NAMALWA (cell line): ENCODE measurements at places on chromosomes 2 and 18.
A peak's percentile ranks its signal among the peaks of the same experiment; 100 is the strongest.

GRCh38 chr2:195470622-195471021 lies 186.4 kb upstream of the SLC39A10 start:
- DNase-seq, result no peak

- DNase-seq, result no peak
These were observed 32.6 kb downstream of the VIT start for GRCh38 chr2:36729067-36729466.

GRCh38 chr18:23587220-23587642 lies 925 bp upstream of the NPC1 start:
- no peak for DNase-seq

DNA sequence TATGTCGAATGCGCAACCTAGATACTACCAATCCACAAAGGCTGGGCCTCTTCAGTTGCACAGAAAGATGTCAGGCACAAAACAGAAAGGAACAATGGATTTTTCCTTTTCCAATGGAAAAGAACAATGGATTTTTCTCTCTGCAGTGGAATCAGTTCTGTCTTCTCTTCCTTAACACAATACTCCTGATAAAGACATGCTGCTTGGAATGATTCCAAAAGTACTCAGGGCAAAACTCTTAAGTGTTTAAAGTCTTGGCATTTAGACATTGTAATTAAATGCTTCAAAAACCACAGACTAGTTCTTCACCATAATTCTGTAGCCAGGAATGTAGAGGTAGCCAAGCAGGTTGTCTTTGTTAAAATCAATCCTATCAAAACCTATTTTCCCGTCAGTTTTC lies 46.7 kb upstream of the FLACC1 start:
- no peak for DNase-seq

- no peak for DNase-seq
These were observed 20.8 kb upstream of the MBP start for GRCh38 chr18:77153404-77153803.

DNA sequence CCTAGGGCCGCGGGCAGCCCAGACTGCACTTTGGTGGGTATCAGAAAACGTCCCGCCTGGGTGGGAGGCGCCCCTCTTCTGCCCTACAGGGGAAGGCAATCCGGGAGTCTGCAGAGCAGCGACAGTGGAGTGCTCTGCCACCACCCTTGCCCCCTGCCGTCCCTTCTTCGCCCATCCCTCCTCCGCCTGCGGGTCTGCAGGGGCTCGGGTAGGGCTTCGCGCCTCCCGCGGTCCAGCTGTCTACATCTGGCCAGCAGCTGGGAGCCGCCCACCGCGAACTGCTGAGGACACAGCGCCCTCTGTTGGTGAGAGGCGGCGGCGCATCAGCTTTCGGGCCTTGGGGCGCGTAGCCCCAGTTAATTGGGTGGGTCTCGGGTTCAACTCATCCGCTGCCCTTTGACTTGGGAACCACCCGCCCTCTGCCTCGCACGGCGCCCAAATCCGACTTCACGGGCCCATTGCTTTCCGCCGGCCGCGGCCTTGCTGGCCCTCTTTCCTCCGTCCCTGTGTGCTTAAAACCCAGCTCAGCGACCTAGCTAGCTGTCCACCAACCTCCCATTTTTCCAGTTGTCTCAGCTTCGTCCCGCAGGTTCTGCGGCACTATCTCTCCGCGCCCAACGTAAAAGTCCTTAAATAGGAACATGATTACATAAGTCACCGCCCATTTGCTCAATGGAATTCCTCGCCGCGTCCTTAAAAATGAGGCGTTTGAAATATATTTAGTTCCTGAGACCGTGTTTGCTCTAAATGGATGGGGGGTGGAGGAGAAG lies 17.6 kb downstream of the WNT10A start:
- peak; percentile 83 for DNase-seq

DNA sequence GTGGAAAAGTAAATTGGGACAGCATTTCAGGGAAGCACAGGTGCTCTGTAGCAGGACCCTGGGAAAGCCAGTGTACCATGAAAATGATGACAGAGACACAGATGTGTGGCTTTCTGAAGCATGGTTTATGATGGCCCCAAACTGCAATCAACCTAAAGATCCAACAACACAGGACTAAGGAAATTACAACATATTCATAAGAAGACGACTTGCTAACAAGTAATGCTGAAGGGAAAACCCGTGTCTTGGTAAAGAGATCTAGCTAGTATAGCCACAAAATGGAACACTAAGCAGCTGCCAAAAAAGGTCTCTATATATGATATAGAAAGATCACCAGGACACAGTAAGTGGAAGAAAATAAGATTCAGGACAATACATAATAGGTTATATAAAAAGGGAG lies 53.2 kb downstream of the UXS1 start:
- no peak for DNase-seq

- DNase-seq, result no peak
These were observed 82.3 kb downstream of the MYCN start for GRCh38 chr2:16022548-16023240.

DNA sequence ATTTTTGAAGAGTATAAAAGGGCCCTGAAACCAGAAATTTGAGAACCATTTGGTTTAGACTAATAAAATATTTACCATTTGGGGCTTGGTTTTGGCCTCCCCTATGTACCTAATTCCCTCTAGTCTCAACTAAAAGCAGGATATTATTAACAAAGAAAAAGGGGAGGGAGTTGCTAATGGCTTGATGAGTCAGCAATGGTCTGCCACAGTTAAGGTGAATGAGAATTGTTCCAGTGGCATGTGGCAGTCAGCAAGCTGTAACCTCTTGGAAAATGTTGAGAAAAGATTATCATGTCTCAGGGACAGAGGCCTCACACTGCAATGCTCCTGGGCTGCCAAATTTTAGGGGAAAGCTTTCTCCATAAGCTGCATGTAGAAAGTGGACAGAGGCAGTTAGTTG lies 20.1 kb upstream of the SLC39A10 start:
- DNase-seq, result no peak

- no peak for DNase-seq
These were observed 231.2 kb upstream of the FOSL2 start for GRCh38 chr2:28161466-28161865.

- no peak for DNase-seq
These were observed 189.0 kb downstream of the GALNT1 start for GRCh38 chr18:35770376-35771014.

DNA sequence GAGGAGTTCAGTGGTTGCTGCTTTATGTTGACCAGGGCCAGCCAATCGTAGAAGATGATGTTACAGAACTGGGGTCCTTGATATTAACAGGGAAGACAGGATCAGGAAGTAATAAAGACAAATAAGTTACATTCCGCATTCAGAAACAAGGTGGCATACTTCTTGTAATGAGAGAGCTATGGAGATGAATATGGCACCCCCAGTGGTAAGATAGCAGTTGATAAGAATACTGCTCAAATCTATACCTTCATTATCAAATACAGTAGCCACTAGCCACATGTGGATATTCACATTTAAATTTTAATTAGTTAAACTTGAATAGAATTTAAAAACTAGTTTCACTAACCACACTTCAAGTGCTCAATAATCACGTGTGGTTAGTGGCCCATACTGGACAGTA lies 290.4 kb upstream of the RBMS1 start:
- peak; percentile 17 for DNase-seq

DNA sequence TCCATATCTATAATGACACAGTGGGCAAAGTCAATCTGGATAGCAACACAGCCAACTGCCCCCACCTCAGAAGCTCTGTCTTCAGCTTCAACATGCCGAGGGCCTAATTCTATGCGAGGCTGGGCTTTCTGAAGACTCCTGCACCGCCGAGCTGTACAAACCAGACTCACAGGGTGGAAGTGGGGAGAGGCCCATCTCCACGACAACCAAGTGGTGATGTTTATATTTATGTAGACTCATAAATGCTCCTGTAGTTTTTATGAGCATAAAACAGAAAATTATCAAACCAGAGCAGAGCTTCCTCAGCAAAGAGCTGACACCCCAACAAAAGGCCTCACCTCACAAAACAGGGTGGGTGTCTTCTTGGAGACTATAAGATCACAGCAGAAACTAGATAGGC lies 77.0 kb upstream of the LGALSL start:
- DNase-seq, result no peak

DNA sequence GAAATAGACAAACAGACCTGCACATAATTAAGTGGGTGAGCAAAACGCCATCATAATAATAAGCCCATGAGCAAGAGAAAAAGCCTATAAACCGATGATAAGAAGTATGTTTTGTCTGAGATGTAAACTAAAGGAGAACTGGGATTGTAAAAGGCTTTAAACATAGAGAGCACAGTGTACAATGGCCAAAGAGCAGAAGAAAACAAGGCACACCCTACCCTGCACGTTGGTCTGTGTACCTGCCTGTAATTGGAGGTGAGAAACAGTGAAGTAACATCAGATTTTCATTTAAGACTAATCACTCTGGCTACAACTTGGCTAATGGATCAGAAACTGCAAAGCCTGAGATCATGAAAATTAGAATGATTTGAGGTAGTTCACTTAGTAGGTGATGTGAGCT lies 1094.7 kb upstream of the GYPC start:
- no peak for DNase-seq

GRCh38 chr2:33459745-33460144 lies 16.7 kb upstream of the RASGRP3 start:
- DNase-seq, result no peak

GRCh38 chr18:7562491-7562890 lies 4.6 kb upstream of the PTPRM start:
- DNase-seq, result no peak

DNA sequence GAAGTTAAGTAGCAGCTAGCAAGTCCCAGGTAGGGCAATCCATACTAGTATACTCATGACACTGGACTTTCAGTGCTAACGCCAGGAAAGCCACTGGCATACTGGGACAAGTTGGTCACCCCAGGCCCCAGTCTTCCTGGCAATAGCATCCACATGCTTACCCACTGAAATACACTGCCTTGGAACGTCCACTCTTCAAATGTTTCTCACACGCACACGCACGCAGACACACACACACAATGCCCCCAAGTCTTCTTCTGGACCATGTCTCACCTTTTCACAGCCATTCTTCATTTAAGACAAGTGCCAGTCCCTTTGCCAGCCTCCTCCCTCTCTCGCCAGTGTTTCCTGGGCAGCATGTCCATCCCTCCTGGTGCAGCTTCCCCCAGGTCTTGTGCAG lies 8.7 kb upstream of the TEX261 start:
- no peak for DNase-seq

- peak; percentile 31 for DNase-seq
These were observed 590 bp upstream of the CCDC138 start for GRCh38 chr2:108786008-108786353.

GRCh38 chr2:8623958-8624591 lies 57.8 kb upstream of the ID2 start:
- DNase-seq, result no peak

GRCh38 chr2:10909996-10910341 lies 1.8 kb upstream of the KCNF1 start:
- no peak for DNase-seq

GRCh38 chr2:144099340-144099739 lies 420.6 kb downstream of the ZEB2 start:
- DNase-seq, result no peak

- DNase-seq, result no peak
These were observed 676.0 kb upstream of the SALL3 start for GRCh38 chr18:78303519-78304191.

DNA sequence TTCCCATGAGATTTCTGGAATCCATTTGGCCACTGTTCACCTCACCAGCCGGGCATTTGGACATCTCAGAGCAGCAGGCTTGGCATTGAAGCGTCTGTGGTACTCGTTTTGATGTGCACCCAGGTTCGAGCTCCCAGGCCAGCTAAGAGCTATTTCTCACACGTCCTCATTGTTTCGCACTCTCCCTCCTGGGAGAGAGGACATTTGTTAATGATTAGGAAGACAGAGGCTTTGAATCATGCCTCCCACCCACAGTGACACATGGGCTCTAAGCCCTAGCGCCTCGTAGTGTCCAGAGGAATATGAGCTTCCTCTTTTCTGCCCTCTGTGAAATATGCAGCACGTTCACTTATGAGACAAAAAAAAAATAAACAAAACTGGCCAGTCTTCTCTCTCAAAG lies 361.8 kb downstream of the RND3 start:
- no peak for DNase-seq

GRCh38 chr2:179764710-179765109 lies 96.7 kb downstream of the ZNF385B start:
- no peak for DNase-seq

GRCh38 chr18:8468921-8469335 lies 140.3 kb upstream of the RAB12 start:
- DNase-seq, result no peak

DNA sequence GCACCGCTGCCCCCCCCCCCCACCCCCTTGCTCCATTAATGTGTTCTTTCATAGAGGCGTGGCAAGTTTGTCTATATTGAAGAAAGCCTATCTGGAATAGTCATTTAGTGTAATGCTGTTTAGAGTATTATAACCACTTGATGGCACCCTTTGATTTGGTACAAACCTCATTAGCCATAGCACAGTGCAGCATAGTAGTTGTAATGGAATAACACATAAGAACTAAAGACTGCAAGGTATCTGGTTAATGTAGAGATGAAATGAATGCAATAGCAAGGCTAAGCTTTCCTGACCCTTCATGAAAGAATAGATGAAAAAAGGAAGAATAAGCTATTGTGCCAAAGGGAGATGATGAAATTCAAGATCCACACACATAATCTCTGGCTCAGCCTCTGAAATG lies 81.9 kb downstream of the EHBP1 start:
- peak; percentile 63 for DNase-seq
